ENCODE measurements at places on chromosomes 7 and 10.

GRCh38 chr10:15439341-15439842, 68.3 kb upstream of the FAM171A1 start:
- no peak for DNase-seq

DNA sequence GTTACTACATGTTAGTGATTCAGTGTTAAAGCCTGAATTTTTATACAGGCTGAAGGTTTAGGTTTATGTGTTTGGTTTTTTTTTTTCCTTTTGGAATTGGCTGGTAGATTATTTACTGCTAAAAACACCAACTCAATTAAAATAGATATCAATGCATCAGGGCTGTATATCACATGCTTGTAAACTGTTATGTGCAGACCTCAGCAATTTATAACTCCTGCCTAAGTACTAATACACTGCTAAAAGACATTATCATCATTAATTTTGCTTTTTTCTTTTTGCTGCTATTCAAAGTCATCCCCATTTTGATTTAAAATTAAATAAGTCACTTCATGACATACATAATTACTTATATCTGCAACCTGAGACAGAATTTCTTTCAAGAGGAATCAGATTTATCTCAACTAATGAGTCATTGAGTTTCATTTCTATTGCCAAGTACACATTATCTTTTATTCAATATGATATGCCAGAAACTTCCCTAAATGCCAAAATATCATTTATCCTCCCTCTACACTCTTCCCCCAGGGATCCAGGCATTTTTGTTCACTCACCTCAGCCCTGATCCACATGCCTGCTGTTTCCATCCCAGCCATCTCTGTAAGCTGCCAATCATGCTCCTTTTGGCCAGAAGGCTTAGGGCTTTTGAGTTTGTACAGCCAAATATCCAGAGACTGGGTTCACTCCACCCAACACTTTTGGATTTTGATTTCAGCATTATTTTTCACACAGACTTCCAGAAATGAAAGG, 98.5 kb downstream of the POLR1F start:
- DNase-seq = no peak

- DNase-seq = no peak
These were observed 211.9 kb upstream of the SHH start for GRCh38 chr7:156024201-156024600.

DNA sequence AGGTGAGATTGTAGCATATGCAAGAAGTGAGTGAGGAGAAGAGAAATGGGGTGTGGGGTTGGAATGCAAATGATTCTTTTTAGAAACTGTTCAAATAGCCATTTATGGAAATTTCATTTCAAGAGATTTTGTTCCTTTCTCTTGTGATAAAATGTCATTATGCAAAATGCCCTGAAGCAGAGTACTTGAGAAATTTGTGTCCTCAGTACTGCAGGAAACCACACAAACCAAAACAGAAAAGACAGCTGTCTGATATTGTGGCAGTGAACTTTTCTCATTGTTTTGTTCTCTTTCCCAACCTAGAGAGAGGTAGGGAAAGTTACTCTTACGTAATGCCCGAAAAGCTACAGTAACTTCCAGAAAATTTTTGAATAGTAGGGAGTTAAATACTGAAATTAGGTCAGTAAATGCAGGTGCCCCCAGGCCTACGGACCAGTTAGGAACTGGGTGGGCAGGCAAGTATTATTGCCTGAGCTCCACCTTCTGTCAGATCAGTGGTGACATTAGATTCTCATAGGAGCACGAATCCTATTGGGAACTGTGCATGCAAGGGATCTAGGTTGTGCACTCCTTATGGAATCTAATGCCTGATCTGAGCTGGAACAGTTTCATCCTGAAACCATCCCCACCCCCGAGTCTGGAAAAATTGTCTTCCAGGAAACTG, 34.0 kb downstream of the DLD start:
- peak; percentile 57 for DNase-seq

- DNase-seq = no peak
These were observed 612.1 kb upstream of the FZD8 start for GRCh38 chr10:36254199-36254598.

GRCh38 chr10:43262902-43263466, 3.9 kb downstream of the RASGEF1A start:
- no peak for DNase-seq

DNA sequence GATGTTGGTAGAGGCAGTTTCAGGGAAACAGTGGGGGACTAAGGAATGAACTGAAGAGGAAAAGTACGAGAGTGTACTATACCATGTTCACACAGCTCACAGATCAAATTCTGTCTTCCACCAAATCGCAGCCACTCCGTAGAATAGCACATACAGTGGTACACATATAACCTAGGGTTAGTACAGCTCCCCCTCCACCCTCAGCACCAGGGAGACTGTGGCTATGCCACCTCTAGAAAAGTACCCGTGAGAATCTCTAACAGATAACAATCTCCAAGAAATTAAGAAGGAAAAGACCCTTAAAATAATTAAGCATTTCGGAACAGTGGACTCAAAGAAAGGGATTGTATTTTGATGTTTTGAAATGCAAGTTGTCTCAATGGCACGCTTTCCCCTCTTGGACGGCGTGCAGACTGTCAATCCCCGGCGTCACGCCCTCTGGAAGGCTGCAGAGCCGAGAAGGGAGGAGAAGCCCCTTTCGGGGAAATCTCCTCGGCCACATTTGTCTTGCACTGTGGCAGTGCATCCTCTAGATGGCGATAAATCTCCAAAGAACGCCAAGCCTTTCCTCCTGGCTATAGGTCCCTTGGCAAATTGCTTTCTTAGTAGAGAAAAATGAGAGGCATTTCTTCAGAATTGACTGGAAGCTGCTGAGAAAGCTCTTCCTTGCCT, 345.0 kb downstream of the REEP3 start:
- DNase-seq = peak; percentile 47

- DNase-seq = peak; percentile 74
These were observed 10.9 kb upstream of the RSU1 start for GRCh38 chr10:16828114-16828568.

- DNase-seq = no peak
These were observed 146.3 kb downstream of the GPR85 start for GRCh38 chr7:112940314-112940732.

DNA sequence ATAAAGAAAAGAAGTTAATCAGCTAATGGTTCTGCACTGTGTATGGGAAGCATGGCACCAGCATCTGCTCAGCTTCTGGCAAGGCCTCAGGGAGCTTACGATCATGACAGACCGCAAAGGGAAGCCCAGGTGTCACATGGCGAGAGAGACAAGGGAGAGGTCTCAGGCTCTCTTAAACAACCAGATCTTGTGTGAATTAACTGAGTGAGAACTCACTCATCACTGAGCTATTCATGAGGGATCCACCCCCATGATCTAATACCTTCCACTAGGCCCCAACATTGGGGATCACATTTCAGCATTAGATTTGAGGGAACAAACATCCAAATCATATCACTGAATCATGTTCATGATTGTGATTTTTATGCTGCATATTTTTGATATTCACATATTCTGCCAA, 5.8 kb downstream of the USP54 start:
- DNase-seq = no peak

GRCh38 chr10:63593576-63593975, 72.4 kb downstream of the REEP3 start:
- no peak for DNase-seq

GRCh38 chr10:70920519-70920918, 32.2 kb upstream of the PCBD1 start:
- no peak for DNase-seq

- DNase-seq = no peak
These were observed 4.5 kb downstream of the DMTF1 start for GRCh38 chr7:87156709-87157108.

DNA sequence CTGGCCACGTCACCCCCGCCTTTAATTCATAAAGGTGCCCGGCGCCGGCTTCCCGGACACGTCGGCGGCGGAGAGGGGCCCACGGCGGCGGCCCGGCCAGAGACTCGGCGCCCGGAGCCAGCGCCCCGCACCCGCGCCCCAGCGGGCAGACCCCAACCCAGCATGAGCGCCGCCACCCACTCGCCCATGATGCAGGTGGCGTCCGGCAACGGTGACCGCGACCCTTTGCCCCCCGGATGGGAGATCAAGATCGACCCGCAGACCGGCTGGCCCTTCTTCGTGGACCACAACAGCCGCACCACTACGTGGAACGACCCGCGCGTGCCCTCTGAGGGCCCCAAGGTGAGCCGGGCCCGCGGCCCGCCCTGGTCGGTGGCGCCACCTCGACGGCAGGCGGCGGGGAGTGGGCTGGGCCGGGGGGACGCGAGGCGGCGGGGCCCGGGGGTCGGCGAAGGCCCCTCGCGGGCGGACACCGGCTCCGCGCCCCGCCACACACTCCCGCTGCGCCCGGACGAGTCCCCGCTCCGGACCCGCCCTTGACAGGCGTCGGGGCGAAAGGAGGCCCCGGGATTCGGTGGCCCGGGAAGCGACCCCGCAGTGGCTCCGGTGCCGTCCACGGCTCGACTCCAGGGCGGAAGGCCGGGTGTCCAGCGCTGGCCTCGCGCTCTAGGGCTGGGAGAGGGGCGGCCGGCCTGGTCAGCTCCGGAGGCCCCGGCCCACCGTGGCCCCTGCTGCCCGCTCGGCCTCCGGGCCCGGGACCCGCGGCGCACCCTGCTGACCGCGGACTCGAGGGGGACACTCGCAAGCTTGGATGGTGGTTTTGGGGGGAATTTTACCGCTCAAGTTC, 557 bp downstream of the BAG3 start:
- DNase-seq = no peak

DNA sequence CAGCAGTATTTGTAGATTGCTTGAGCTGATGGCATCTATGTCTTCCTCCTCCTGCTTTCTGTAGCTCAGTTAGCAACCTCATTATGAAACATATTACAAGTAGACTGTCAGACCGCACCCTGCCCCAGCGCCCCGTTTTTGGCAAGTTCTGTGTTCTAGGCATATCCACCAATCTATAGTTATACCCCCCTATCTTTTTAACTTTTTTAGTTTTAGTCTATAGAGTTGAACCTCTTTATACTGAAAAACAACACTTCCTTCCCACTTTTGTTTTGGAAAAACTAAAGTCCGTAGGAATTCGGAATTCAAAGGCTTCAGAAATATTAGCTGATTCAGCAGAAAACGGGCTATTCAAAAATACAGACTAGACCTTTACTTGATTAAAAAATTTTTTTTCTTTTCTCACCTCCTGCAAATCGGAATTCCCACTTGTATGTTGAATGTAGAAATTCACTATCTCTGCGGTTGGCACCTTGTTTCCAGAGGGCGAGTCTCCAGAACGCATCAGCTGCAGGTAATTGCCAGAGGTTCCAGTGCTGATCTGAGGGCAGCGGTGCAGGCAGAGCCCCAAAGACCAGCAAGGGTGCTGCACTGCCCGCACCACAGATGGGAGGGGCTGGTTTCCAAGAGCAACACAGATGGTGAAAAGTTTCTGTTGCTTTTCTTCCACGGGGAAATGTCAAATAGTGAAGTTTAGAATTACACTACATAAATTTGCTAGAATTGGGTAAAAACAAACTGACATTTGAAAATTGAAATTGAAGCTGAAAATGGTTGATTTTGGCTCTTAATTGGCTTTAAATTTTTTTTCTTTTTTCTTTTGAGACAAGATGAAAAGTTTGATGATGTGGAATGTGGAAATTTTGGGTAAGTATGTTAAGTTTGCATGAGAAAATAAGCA, 2.2 kb upstream of the FZD8 start:
- DNase-seq = no peak

GRCh38 chr7:1226186-1226901, 6.3 kb upstream of the UNCX start:
- DNase-seq = no peak

- DNase-seq = no peak
These were observed 112.0 kb upstream of the FGFR2 start for GRCh38 chr10:121710207-121710606.

DNA sequence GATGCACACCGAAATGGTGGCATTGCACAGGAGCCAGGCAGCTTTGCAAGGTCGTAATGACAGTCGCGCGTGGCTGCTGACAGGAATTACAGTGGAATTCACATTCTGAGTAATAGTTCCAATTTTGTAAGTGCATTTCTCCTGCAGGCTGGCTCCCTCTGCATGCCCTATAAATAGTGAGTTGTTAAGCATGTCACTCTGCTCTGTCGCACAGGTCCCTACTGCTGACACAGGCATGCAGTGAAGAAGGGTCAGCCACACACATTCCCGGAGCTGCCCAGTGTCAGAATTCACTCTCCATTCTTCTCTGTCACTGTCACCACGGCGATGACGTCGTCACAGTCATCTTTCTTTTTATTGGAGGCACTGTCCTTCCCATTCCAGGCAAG, 49.2 kb upstream of the SHH start:
- DNase-seq = no peak

- no peak for DNase-seq
These were observed 78.2 kb downstream of the VPS41 start for GRCh38 chr7:38830826-38831225.

DNA sequence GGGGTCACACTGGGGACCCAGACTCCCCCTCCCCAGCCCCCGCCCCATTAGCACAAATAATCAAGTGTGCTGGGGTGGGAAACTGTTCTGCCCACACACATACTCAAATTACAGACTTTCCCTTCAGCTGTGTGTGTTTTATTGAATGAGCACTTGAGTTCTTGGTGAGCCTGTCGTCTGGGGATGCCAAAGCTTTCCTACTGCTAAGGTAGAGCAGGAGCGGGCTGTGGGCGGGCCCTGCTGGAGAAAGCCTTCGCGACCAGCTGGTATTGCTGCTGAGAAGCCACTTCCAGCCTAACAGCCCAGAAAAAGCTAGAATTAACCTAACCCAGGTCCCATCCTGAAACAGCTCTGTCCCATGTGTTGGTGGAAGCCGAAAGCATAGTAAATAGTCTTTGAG, 87.0 kb upstream of the KMT2E start:
- no peak for DNase-seq

DNA sequence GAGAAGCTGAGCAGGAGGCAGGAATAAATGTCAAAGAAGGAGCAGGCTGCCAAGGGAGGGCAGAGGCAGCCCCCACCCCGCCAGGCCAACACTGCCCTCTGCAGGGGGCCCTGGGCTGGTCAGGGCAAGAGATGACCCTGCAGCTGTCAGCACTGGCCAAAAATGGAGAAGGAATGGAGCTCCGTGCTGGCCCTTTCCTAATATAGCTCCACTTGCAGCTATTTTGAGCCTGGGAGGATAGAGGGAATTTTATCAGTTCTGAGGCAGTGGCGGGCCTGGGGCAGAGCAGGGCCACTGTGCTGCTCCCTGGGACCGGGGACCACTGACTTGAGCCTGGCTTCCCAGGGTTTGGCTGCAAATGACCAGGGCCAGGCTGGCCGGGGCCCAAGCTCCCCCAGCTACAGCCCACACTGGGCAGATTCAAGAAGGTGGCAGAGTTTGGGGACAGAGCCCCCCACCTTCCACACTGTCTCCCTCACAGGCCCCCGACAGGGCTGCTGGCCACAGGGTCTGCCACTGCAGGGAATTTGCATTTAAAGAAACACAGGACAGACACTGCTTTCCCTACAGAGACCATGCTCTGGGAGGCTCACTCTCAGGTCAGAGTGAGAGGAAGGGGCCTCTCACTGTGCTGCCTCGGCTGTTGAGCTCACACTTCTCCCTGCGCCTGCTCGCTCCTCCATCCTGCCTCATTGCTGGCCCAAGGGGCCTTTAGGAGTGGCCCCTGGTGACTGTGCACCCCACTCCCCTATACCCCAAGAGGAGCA, 16.2 kb downstream of the LDB3 start:
- no peak for DNase-seq

All from GM12865 (cell line).